ENCODE measurements at places on chromosomes 1 and 21.

- DNase-seq: no peak
These were observed 48.7 kb downstream of the MRPS6 start for GRCh38 chr21:34122047-34122446.

GRCh38 chr1:70902211-70902610 is 145.4 kb downstream of the PTGER3 start:
- DNase-seq: no peak

DNA sequence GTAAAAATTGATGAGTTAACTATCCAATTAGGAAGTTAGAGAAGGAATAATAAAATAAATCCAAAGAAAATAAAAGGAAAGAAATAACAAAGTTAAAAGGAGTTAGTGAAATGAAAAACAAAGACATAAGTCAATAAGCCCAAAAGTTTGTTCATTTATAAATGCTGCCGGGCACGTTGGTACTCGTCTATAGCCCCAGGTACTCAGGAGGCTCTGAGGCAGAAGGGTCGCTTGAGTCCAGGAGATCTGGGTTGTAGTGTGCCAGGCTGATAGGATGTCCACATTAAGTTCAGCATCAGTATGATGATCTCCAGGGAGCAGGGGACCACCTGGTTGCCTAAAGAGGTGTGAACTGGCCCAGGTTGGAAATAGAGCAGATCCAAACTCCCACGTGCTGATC is 35.5 kb upstream of the VANGL1 start:
- DNase-seq: no peak

DNA sequence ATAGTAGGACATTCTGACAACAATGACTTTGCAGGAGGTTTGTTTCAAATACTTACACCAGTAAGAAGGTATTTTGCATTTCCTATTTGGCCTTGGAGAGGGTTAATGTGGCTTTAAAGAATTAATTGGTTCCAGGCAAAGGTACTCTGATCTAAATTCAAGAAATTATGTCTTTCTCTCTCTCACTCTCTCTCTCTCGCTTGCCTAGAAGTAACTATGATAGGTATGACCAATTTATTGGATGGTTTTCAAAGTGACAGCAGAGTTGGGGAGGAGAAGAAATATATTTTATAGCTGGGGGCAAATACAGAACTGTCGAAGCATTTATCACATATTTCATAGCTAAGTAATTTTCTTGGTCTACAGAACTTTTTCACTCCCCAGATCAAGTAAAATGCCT is 116.0 kb downstream of the ATP6V1G3 start:
- no peak for DNase-seq

DNA sequence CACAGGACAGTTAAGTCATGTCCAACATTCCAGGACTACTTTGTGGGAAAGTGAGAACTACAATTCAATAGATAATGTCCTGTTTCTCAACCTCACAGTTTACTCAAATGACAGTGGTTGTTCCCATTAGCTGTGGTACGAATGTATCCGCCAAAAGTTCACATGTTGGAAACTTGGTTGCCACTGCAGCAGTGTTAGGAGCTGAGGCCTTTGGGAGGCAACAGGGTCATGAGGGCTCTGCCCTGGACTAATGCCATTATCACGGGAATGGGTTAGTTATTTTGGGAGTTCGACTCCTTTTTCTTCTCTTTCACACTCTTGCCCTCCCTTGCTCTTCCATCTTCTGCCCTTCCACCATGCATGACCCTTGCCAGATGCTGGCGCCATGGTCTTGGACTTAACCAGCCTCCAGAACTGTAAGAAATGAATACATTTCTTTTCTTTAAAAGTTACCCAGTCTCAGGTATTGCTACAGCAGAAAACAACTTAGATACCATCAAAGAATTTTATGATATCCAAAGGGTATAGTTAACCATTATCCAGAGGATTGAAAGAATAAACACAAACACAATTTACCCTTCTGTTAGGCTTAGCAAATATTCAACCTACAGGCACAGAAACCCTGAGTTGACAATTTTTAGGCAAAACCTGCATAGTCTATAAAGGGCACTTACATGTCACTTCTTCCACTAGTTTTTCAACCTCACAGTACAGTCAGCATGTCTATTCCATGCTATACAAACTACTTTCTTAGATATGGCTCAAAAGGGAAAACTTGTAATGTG is 7.4 kb downstream of the BCL10 start:
- DNase-seq: no peak

DNA sequence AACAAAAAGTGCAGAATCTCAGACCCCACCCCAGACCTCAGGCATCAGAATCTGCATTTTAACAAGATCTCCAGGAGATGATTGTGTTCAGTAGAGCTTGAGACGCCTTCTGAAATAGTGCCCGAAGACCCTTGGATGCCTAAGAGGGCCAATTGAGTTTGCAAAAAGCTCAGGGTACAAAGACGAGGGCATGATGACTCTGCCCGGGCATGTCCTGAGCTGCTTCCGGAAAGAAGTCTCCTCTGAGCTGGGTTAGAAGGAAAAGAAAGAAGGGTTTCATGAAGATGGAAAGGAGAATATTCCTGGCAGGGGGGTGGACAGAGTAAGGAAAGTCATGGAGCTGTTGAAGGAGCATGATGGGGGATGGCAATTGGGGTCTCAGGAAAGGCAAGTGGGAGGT is 246.1 kb upstream of the TMEM51 start:
- DNase-seq: no peak

DNA sequence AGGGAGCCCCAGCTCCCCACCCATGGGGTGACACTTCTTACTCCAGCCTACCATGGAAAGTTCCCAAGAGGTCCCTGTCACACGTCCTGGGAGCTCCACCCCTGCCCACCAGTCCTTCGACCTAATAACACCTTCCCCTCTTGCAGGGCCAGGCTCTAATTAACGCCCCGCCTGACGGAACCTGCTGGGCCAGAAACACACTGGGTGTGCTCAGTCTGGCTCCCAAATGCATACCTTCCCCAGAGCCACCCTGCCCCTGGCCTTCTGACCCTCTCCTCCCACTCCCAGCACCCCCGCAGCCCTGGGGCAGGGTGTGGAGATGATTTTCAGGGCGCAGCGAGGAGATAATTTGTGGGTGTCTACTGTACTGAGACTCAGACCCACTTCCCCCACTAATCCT is 20.6 kb downstream of the PGLYRP3 start:
- DNase-seq: no peak

DNA sequence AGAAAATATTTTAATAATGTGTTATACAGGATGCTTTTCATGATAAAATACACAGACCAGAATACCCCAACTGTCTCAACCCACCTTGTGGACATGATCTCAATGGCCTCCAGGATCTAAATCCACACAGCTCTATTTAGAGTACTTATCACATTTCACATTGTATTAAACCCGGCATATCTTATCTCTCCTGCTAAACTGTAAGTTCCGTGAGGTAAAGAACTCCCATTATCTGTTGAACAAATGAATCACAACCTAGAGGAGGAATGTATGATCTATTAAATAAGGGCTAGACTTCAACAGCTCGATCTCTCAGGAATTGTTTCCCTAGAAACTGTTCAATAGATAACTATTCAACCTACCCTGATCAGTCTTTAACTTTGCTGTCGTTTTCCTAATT is 6.9 kb downstream of the ETV3 start:
- DNase-seq: no peak

DNA sequence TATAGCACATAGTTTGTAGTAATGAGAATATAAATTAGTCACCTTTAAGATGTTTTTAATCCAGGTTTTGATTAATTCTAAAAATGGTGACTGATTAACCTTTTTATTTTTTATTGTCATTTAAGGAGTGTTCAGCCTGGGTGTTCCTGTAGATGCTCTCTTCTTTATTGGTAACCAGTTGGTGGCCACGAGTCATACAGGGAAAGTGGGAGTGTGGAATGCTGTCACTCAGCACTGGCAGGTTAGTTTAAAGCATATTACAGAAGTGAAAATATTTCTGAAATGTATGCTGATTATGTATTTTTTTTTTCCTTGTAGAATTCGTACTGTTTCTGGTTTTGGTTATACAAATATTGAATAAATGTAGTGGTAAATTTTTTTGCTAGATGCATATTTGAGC is 28.1 kb downstream of the KCTD3 start:
- DNase-seq: peak; percentile 10

GRCh38 chr1:200877010-200877409 is 4.2 kb downstream of the GPR25 start:
- no peak for DNase-seq

- DNase-seq: no peak
These were observed 213.7 kb upstream of the TMPRSS15 start for GRCh38 chr21:18617291-18617690.

DNA sequence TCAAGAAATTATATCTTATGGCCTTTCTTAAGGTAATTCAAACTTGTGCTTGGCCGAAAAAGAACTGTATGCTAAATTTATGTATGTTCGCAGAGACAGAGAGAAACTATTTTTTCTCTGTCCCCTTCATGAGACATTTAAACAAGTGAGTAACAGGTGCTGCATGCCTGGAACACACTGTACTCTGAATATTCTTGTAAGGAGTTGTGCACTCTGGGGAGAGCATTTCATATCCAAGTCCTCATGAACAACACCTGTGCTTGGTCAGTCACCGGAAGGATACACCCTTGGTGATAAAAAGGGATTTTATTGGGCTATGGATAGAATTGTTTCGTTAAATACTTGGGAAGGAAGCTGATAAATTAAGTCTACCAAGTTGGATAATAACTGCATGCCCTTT is 220.8 kb upstream of the NRIP1 start:
- no peak for DNase-seq

- DNase-seq: no peak
These were observed 18.4 kb upstream of the GFI1 start for GRCh38 chr1:92505015-92505692.

- DNase-seq: no peak
These were observed 18.4 kb upstream of the SPATC1L start for GRCh38 chr21:46202592-46203202.
